H7 (cell line): ENCODE measurements at places on chromosomes 16 and 17. TPM values are rescaled to one million over a fixed set of nuclear protein-coding genes. Genes with fewer than 3 reads are reported as not detected.

GRCh38 chr17:16378636-16379282 lies 2.1 kb upstream of the UBB start:
- DNase-seq, result peak; percentile 40

MT3 gene
- total RNA-seq, result 0.31 TPM in 1 of 2 replicates, not detected in the other

DNA sequence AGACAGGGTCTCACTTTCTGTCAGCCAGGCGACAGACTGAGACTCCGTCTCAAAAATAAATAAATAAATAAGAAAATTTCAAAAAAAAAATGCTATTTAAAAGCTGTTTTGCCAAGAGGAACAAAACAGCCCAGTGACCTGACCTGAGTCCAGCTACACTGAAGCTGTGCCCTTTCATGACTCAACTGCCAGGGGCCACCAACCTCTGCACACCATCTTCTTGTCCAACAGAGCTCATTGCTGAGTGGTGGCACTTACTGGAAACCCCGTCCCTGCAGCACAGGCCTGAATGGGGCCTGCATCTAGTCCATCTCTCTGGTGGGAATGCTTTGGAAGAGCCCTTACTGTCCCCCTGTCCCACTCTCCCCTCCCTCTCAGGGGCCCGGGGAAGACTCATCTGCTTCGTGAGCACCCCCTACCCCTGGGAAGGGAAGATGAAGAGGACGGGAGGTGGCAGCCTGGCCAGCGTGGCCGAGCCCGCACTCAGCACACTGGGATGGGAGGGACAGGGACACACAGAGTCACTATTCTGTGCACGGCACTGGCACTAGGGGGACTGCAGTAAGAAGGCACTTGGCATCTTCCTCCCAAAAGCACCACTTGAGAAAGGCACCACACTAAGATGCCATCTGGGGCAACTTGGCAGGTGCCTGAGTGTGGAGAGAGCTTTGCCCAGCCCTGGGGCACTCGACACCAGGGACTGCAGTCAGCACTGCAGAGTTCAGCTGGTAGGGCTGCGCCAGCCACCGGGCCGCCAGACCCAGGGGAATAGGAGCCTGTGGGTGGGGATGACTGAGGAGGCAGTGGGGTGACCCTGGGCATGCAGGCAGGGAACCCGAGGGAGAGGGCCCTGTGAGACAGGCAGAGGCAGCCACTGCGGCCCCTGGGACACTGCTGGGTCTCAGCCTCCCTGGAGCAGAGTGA lies 13.5 kb downstream of the FBXO31 start:
- peak; percentile 69 for DNase-seq

DNA sequence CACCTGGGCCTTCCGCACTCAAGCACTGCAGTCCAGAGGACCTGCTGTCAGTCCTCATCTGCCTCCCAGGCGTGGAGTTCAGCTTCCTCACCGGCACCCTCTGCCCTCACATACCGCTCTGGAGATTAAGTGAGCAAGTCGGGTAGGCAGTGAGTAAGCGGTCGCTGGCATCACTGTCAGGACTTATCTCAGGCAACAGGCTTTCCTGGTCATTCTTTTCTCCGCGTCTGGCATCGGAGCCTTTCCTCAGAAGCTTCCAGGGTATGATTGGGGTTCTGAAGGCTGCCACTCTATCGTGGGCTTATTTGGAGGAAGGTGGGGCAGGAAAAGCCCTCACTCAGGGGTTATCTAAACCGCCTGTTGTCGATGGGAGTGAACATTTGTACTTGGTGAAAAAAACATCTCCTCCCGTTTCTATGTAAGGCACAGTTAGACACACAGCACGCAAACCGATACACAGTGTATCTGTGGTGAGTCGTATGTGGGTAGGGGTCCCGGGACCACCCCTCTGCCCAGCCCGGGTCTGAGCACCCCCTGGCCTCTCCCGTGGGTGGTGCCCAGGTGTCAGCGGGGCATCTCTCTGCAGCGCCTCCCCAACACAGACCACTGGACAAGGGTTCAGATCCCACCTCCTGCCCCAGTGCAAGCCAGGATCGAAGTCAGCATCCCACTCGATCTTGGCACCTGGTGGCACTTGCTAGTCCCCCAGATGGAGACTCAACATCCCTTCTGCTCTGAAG lies 92.5 kb upstream of the PLCG2 start:
- no peak for DNase-seq

DNA sequence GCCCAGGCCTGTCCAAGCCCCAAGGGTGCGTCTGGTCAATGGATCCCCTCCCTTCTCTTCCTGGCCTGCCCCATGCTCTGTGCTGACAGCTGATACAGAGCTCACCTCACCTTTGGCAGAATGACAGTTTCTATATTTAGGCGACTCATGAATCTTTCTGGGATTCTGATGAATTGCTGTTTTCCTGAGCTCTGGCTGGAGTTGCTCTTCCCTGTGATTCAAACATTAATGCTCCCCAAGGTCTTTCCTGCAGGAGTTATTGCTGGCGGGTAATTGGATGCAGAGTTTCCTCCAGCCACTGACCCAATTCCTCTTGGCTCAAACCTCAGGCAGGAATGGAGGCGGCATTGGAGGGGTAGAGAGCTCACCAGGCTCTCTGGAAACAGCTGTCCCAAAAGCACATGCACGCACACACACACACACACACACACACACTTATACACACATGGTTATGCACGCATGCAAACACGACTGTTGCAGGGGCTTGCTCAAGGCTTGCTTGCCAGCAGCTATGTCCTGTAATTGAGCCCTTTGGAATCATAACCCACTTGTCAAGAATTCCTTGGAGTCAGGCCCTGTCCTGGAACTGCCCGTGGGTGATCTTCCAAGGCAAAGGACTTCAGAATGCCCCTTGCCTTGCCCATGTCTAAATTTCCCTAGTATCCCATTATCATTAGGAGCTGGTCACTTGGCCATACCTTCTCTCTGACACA lies 128.8 kb downstream of the ASIC2 start:
- DNase-seq, result no peak

DNA sequence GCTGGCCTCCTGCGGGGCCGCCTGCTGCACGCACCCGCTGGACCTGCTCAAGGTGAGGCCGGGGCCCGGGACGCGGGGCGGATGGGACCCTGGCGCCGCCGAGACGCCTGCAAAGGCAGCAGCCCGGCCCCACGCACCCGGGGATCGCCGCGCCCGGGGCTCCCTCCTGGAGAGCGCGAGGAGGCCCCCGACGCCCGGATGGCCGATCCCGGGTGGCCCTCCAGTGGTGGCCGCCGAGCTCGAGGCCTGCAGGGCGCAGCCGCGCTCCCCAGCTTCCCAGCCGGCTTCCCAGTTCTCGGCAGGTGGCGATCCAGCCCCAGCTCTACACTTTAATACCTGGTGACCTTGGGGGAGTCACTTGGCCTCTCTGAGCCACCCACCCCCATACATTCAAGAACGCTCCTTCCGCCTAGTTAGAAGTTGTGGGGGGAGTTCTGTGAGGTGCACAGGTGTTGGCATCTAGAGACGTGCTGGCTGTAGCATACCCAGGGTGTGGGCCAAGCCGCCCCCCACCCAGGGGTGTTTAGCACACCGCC lies 452 bp downstream of the SLC25A10 start:
- peak; percentile 87 for DNase-seq

DNA sequence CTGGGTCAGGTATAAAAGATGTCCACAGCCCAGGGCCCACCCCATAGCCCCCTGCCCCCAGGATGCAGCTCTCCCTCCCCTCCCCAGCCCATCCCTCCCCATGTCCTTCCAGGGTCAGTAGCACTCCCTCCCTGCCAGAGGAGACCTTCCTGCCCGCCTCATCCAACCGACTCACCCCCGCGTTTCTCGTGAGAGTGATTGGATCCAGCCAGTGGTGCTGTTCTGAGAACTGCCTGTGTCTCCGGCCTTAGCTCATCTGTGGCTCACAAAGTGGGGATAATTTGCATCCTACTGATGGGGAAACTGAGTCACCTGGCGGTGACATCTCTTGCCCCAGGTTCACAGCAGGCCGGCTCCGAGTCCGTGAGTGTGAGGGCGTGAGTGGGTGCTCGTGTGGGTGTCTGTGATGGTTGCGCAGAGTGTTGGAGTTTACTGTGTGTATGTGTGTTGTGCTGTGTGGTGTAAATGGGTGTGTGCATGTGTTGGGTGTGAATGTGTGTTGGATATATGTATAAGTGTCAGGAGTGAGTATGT lies 90.7 kb upstream of the GSE1 start:
- DNase-seq, result no peak

GRCh38 chr17:82114872-82115271 lies 16.8 kb upstream of the FASN start:
- peak; percentile 44 for DNase-seq

GRCh38 chr17:76968707-76969597 lies 100.7 kb downstream of the MGAT5B start:
- DNase-seq, result peak; percentile 94

DNA sequence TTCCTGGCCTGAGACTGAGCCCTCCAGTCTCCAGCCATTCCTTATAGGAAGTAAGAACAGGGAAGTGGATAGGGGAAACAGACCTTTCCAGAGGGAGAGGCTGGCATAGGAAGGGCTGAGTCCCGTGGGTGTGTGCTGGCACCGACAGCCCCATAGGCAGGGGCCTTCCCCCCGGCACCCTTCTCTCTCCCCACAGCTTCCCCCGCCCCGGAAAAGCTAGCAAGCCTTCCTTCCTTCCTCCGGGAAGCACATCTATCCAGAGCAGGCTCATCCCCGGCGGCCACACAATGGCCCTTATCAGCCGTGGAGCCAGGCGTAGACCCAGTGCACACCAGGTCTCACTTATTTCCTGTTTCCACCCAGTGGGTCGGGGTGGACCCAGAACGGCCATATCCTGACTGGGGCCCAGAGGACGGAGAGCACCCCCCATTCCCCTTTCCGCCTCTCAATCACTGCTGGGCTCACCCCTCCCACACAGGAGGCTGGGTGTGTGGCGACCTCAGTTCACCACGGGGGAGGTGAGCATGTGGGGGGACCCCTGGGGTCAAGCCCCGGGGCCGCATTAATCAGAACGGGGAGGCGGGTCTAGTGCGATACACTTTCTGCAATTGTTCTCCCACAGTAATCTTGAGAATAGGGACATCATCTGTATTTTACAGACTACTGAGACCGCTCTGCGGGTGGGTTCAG lies 950 bp upstream of the MYO1C start:
- DNase-seq, result peak; percentile 64

DPEP3 gene
- 0.03 and 0.48 TPM in 2 replicates for total RNA-seq

DNA sequence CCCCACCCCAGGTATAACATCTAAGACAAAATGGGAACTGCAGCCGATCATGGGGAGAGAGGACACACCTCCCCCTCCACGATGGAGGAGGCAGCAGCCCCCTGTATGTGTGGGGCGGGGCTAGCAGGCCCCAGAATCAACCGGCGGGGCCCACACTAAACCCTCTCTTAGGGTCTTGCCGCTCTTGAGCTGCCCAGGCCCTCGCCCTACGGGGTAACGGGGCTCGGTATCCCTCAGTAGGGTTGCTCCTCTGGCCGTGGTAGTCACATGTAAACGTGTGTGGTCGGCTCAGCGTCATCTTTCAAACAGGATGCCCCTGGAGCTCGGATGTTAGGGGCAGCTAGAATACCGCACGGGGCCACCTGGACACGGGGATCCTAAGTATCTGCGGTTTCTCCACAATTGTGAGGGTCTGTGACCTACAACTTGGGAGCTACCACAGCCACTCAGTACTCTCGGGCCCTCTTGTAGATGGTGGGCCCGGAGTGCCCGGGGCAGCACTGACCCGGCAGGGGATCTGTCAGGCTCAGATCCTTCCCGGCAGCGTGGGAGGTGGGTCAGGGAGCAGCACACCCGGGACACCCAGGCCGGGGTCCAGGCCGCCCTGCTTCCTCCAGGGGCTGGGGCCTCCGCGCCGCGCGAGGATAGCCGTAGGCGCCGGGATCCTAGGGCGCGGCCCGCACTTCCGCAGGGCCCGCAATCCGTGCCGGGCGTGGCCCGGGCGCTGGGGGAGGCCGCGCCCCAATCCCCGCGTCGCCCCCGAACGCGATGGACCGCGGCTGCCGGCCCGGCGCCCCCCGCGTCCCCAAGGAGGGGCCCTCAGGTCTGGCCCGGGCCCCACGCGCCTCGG lies 781 bp downstream of the ARHGDIA start:
- DNase-seq, result peak; percentile 82

GRCh38 chr16:89013111-89013510 lies 36.1 kb upstream of the CBFA2T3 start:
- no peak for DNase-seq

GRCh38 chr17:9226794-9227135 lies 205.5 kb downstream of the NTN1 start:
- peak; percentile 89 for DNase-seq

CDRT4 gene
- total RNA-seq, result 3.9 and 4.7 TPM in 2 replicates

DNA sequence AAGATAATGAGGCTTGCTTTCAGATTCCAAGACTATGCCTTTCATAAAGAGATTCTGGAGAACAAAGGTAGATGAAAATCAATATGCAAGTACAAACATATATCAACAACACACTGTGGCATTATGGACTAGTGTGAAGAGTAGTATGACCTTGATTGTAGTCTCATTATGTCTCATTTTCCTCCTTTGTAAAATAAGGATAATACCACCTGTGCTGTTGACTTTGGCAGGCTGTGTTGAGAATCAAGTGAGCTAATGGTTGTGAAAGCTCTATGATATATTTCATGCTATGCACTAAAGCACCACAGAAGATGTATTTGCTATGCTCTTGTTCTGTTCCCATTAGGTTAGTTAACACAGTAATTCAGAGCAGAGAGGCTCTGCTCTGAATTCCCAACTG lies 78.5 kb upstream of the NACA2 start:
- no peak for DNase-seq

- DNase-seq, result no peak
Measured at GRCh38 chr16:13335879-13336278, 434.5 kb downstream of the SHISA9 start.

KRTAP4-5 gene
- not detected in 2 replicates for total RNA-seq

PIK3R5 gene
- total RNA-seq, result 13.3 and 33.6 TPM in 2 replicates

- DNase-seq, result no peak
Measured at GRCh38 chr17:80940171-80941123, 51.2 kb upstream of the CHMP6 start.

- DNase-seq, result no peak
Measured at GRCh38 chr17:8754890-8755289, 3.5 kb downstream of the SPDYE4 start.

DNA sequence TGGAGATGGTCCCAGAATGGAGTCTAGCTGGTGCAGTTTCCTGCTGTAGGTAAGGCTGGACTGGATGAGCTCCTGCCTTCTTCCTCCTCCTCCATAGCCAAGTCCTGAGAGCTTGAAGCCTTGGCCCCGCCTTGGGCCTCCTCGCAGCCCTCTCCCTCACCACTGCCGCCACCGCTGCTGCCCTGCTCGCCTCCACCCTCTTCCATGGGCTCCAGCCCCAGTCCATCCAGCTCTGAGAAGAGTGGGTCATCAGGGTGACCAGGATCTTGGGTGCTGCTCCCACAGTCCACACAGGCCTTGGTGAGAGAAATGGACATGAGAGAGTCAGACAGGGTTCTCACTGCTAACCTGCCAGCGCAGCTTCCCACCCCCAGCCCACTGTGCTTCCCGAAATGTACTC lies 11.2 kb downstream of the PER1 start:
- DNase-seq, result no peak
